ENCODE measurements at places on chromosomes 4 and X.

- H3K36me3 ChIP-seq: no peaks in the 10 kb centered on the region
- DNase-seq: no peak
- no peaks in the 10 kb centered on the region for H3K4me1 ChIP-seq
- no peak overlapping the region for H3K27ac ChIP-seq
- H3K27me3 ChIP-seq: peaks cover 14% of the 10 kb centered on the region
These were observed 112.5 kb upstream of the STK26 start for GRCh38 chrX:131910586-131910985.

DNA sequence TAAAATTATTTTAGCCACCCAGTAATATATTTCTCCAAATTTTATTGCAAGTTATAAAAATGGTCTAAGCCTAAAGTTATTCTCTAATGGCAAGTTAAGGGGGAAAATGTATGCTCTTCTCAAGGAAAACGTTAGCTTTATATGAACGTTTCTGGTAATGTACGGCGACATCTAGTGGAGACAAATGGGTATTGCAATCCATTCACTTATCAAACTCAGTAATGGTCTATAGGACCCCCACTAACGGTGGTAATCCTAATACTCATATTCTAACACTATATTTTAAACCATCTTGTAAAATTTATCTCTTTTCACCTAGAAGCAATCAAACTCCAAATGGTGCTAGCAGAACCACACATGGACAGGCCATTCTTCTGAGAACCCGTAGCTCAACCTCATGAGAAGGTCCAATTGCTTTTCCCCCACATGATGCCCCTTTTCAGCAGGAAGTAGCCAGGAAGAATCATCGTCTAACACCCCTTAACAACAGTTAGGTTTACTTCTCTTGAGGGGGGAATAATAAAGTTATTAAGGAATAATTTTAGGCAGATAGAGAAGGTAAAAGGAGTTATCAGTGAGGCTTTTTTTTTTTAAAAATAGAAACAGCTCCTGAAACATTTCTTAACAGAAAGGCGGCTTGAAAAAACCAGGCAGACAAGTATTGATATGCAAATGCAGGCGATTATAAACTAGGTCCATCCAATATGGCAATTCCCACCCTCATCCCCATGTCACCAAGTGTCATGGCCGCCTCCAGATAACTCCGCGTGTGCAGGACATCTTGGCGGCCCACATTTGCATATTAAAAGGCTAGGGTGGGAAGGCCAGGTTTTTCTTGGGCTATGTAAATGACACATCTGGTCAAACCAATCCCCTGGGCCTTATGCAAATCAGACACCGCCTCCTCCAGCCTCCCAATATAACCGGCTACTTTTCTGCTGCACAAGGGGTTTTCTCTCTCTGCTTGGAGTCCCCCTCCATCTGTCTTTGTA, 35.0 kb downstream of the NUDT11 start:
- DNase-seq: no peak
- H3K36me3 ChIP-seq: no peaks in the 10 kb centered on the region
- H3K4me1 ChIP-seq: no peaks in the 10 kb centered on the region
- H3K27ac ChIP-seq: no peak overlapping the region

- H3K4me1 ChIP-seq: no peaks in the 10 kb centered on the region
- H3K36me3 ChIP-seq: no peaks in the 10 kb centered on the region
- no peak for DNase-seq
- no peaks in the 10 kb centered on the region for H3K27me3 ChIP-seq
- H3K4me3 ChIP-seq: no peak overlapping the region
These were observed 36.6 kb downstream of the DIPK2B start for GRCh38 chrX:45164021-45164621.

DNA sequence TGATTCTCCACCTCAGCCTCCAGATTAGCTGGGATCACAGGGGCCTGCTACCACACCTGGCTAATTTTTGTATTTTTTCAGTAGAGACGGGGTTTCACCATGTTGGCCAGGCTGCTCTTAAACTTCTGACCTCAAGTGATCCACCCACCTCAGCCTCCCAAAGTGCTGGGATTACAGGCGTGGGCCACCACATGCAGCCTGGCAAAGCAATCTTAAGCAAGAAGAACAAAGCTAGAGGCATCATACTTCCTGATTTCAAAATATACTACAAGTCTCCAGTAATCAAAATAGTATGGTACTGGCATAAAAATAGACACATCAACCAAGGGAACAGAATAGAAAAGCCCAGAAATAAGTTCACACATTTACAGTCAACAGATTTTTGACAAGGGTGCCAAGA, 12.8 kb upstream of the F8A1 start:
- no peak overlapping the region for H3K27ac ChIP-seq
- no peak overlapping the region for H3K4me3 ChIP-seq
- H3K27me3 ChIP-seq: peaks cover 10% of the 10 kb centered on the region
- no peaks in the 10 kb centered on the region for H3K4me1 ChIP-seq
- no peaks in the 10 kb centered on the region for H3K36me3 ChIP-seq

DNA sequence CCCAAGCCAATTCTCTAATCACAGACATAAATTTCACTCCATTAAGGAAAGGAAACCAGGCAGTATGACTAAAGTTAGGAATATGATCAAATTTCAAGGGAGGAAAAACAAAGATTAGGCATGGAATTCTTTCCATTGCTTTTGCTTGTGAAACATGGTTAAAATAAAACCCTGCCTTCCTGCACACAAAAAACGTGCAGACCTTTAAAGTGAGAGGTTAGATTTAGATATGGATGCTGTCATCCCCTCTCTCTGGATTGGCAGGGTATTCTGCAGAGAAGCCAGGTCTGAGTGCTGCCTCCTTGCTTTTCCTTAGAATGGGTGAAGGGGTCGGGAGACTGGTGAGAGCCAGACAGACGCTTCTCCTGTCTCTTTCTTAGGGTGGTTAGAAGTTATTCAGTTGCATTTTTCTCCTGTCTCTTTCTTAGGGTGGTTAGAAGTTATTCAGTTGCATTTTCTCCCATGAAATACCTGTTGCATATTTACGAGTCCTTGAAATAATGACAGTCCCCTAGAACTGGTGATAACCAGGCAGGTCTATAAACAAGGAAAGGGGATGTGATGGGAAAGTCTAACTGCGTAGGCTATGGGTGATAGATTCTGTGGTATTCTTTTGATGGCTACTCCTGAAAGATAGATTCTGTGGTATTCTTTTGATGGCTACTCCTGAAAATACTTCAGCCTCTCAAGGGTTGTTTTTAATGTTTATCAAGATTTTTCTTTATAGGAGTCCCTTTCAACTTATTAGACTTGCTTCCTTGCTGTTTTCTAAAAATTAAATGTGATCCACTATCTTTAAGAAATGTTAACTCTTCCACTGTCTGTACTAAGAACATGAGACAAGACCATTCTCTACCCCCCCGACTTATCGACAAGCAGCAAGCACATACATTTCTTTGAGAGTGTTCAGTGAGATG, 163.6 kb downstream of the SPRY1 start:
- no peak overlapping the region for H3K4me3 ChIP-seq
- peaks cover 50% of the 10 kb centered on the region for H3K4me1 ChIP-seq
- no peaks in the 10 kb centered on the region for H3K36me3 ChIP-seq
- H3K27me3 ChIP-seq: no peaks in the 10 kb centered on the region
- DNase-seq: no peak

DNA sequence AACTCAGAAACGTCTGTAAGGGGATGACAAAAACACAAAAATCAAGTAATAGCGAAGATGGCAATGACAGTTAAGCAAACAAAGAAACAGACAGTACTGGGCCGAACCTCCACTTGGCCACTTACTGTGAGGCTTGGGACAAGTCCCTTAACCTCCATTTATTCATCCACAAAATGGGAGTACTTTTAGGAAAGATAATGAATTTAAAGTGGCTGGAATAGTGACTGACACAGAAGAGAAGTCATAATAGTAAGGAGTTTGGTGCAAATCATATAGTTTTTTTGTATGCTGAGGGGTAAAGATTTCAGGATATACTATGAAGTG, 1.4 kb upstream of the TLR6 start:
- H3K4me3 ChIP-seq: peak overlapping the region; percentile 58
- no peak for DNase-seq
- peaks cover 36% of the 10 kb centered on the region for H3K4me1 ChIP-seq
- H3K27ac ChIP-seq: peak overlapping the region; percentile 90
- H3K36me3 ChIP-seq: no peaks in the 10 kb centered on the region
- H3K27me3 ChIP-seq: no peaks in the 10 kb centered on the region

GRCh38 chr4:181863856-181864255, 379.3 kb upstream of the TENM3 start:
- H3K27ac ChIP-seq: no peak overlapping the region
- no peaks in the 10 kb centered on the region for H3K36me3 ChIP-seq
- peaks cover 29% of the 10 kb centered on the region for H3K4me1 ChIP-seq
- H3K4me3 ChIP-seq: no peak overlapping the region

DNA sequence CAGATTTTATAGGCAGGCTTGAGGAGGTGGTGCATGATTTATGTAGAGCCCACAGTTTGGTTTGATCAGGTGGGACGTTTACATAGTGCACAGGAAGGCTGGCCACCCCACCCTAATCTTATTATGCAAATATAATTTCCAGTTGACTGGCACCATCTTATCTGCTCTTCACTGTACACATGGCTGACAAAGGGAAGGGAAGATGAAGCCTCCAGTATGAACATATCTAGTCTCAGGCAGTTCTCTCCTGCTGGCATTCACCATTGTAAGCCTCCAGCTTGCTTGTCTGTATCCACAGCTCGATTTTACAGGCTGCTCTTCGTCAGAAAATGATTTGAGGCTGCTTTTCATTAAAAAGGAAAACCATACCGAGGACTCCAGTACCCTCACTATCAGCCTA, 278.3 kb downstream of the TECRL start:
- DNase-seq: no peak
- no peak overlapping the region for H3K27ac ChIP-seq
- no peaks in the 10 kb centered on the region for H3K4me1 ChIP-seq
- no peak overlapping the region for H3K4me3 ChIP-seq
- H3K27me3 ChIP-seq: no peaks in the 10 kb centered on the region

GRCh38 chrX:108347800-108348199, 90.4 kb downstream of the COL4A6 start:
- no peak overlapping the region for H3K27ac ChIP-seq
- H3K4me3 ChIP-seq: no peak overlapping the region
- peaks cover 9% of the 10 kb centered on the region for H3K4me1 ChIP-seq
- no peaks in the 10 kb centered on the region for H3K27me3 ChIP-seq
- H3K36me3 ChIP-seq: peaks cover 1% of the 10 kb centered on the region
- DNase-seq: no peak
